ENCODE measurements at places on chromosomes 6 and 20.

DNA sequence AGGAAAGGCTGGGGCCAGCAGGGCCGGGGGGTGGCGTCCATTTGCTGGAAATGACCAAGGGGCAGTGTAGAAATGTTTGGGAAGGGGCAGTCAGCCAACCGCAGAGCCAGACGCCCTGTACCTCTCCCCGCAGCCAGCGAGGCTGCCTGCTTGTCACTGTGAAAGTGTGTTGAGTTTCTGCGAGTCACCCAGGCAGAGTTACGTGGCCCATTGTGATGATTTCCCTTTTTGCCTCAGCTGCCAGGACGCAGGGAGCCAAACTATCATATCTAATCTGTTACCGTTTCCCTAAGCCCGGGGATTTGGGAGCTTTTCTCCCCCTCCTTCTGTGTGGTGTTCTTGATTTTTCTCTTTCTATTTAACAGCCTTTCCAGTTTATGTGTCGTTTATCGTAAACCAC, 67.9 kb upstream of the STX16 start:
- no peak for DNase-seq

DNA sequence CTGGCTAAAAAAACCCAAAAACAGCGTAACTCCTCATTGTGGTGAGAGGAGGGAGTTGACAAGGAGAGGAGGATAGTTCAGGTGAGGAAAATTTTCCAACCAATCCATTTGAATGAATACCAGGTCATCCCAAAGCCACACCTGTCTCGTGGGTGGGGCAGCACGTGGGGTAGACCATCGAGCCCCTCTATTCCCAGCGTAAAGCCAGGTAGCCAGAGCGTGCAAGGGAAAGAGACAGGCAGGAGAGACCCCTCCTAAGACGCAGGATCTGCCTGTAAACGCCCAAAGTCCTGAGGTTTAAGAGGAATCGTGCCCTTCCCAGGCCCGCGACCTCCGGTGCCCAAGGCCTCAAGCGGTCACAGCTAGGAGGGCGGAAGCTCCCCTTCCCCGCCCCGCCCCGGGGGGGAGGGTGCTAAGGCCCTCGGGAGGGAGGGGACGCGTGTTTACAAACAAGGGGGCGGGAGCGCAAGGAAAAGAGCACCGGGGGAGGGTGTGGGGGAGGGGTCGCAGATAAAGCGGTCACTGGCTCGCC, 712 bp downstream of the RXRB start:
- peak; percentile 54 for DNase-seq

- DNase-seq = no peak
These were observed 32.4 kb downstream of the CPXM1 start for GRCh38 chr20:2767768-2768631.

GRCh38 chr20:57966620-57967019, 256.8 kb upstream of the PMEPA1 start:
- no peak for DNase-seq

- DNase-seq = no peak
These were observed 10.2 kb downstream of the BNIP5 start for GRCh38 chr6:36326356-36326995.

- DNase-seq = no peak
These were observed 1.9 kb upstream of the ULBP1 start for GRCh38 chr6:149961728-149962425.

DNA sequence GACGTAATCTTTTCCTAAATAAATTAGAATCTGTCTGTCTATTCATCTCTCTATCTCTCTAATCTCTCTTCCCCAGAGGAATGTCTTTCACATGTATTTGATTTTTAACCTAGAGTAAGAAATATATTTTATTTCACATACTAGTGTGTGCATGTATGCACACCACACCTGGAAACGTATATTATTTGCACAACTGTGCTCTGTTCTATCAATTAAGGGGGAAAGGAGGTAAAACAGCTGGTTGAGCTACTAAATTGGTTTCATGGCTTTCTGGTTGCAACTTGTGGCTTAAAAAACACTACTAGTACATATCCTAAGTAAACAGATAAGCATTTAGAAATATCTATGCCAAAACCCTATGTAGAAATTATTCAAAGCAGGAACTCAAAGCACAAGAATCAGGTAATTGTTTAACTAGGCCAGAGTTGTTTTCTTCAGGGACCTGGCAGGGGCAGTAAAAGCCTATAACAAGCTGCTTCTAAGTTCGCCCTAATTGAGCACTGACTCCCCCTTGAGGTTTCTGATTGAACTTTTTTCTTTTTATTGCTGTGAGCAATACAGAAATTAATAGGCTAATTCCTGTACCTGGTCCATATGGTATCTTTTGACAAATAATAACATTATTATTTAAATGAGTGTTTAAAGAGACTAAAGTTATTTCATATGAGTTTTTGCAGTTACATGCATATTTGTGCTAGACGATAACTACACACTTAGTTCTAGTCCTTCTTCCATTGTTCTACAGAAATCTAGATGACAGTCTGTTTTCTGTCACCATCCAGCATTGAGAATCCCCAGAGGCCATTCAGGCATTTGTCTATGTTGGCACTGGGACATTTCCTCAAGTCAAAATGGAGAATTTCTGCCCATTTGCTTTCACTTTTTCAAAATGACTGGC, 88.6 kb downstream of the MCHR2 start:
- DNase-seq = peak; percentile 15

DNA sequence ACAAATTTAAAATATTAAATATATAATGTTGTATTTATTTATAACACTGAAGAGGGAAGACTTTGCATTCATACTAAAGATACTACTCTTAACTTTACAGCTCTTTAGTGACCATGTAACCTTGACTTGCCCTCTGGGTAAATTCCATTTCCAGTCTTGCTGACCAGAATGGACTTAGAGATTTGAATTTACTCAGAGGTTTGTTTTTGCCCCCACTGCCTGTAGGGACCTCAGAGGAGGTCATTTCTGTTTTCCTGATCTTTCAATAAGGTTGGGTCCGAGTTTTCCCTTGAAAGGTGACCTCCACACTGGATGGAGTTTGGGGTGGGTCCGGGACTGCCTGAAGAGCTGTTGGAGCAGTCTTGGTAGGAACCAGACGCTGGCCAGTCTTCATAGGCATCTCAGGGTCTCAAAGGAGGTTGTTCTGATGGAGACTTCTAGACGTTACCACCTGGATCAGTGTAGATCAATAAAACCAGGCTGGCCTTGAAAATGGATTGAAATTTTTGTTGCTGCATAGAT, 26.0 kb downstream of the DCBLD1 start:
- DNase-seq = no peak

DNA sequence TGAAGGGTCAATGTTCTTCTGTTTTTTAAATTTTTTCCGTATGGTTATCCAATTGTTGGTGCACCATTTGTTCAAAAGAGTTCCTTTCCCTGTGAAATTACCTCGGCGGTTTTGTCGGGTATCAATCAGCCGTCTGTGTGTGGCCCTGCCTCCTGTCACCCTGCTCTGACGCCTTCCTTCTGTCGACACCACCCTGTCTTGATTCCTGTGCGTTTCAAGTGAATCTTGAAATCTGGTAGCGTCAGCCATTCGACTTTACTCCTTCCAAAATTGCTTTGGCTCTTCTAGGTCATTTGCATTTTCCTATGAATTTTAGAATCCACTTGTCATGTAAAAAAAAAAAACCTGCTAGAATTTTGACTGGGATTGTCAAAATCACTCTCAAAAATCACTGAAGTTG, 181.1 kb downstream of the CDH4 start:
- DNase-seq = no peak

GRCh38 chr6:117469356-117469755, 13.1 kb upstream of the DCBLD1 start:
- DNase-seq = no peak

DNA sequence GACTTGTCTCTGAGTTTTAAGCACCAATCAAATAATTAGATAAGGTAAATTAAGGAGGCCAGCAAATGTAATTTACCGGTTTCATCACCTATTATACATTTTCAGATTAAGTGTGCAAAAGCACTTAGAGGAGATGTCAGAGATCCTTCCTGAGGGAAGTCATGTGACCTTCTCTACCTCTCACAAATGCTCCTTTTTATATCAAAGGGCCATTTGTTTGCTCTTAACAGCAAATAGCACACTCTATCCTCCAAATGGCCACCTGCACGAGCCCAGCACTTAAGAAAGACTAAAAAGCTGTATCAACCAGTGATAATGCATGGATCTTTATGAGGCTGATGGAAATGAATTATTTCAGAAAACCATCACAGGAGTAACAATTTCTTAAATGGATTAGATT, 149.4 kb downstream of the ELOVL4 start:
- DNase-seq = no peak

DNA sequence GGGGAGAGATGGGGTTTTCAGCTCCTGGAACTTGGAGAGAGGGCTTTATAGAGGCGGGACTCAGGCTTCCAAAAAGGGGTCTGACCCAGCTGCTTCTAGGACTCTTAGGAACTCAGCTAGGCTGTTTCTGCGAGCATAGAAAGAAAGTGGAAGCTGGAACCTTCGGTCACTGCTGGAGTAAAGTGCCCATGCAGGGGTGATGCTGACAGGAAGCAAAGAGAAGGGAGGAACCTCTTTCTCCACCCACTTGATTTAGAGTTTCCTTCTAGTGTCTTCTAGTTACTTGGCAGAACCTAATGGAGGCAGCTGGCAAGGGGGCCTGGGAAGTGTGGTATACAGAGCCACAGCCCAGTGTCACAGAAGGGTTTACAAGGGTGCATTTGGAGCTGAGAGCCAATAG, 283.6 kb downstream of the QKI start:
- no peak for DNase-seq

DNA sequence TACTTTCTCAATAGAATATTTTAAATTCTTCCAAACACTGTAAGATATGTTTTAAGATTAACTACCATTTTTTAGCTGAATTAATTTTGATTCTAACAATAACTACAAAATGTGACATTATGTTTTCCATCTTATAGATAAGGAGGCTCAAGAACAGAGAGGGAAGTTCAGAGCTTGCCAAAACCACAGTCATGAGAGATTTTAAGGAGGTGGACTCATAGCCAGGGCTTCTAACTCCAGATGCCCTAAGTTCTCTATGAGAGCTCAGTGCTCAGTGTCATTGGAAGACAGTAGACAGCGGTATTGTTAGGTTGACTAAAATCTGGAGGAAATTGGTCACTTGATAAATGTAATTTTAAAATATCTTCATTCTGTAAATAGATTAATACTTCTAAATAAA, 144.2 kb downstream of the PACRG start:
- no peak for DNase-seq

GRCh38 chr6:22929311-22929985, 360.1 kb downstream of the HDGFL1 start:
- DNase-seq = peak; percentile 51

GRCh38 chr6:1399085-1399780, 9.9 kb downstream of the FOXF2 start:
- DNase-seq = no peak

DNA sequence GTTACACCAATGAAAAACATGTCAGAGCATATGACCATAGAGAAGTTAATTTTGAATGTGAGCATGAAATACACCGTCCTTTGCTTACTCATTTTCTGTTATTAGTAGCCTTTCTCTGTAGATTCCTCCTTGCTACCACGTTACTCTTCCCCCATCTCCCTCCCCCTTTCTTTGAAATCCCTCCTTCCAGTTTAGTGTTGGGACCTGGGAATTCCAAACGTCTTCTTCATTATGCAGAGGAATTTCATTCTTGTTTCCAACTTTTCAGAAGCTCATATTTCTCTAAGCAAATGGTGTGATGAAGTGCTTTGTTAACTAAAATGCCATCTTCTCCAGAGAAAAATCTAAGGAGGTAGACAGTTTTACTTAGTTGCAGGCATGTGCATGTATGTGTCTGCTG, 122.4 kb downstream of the MCHR2 start:
- no peak for DNase-seq
